ENCODE measurements at places on chromosomes 11 and 22.

GRCh38 chr11:116720895-116721294, 51.9 kb downstream of the BUD13 start:
- DNase-seq: no peak

GRCh38 chr11:65863889-65864705, 3.9 kb downstream of the MUS81 start:
- DNase-seq: no peak

- DNase-seq: no peak
These were observed 5.4 kb downstream of the LRRC32 start for GRCh38 chr11:76665172-76665571.

GRCh38 chr11:117799634-117800033, 2.6 kb upstream of the DSCAML1 start:
- DNase-seq: no peak

DNA sequence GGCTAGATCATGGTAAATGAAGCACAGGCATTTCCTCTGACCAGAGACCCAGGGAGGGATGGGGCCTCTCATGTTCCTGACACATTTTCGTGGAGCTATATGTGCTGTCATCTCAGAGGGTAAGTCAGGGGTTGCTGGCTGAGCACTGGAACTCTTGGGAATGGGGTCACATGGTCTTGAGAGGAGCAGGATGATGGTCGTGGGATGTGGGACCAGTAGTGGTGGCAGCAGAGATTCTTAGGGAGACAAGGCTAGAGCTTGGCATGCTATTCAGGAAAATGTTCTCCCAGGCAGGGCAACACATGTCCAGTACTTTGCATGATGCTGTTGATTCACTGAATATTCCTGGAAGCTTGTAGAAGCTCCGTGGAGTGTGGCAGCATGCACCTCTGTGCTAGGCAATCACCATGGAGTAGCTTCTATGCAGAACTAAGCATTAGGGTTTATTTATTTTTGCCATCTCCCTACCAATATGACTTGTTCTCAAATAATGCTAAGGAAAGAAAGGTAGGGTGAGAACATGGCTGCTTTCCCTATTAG, 31.4 kb upstream of the TTC12 start:
- DNase-seq: no peak

DNA sequence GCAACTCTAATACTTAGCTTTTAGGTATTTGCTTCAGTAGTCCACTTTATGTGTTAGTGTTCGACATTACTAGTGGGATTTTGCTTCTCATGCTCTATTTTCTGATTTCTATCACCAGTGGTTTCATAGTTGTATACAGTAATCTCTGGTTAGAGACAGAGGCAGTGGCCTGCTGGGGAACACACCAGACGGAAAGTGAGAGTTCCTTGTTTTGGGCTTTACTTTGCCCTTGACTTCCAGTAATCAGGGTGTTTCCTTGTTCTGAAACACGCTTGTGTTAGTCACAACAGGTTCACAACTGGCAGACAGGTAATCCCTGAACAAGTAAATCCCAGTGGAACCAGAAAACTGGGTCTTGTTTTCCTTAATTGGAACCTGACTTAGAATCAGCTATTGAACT, 56.0 kb downstream of the PACS1 start:
- DNase-seq: no peak

DNA sequence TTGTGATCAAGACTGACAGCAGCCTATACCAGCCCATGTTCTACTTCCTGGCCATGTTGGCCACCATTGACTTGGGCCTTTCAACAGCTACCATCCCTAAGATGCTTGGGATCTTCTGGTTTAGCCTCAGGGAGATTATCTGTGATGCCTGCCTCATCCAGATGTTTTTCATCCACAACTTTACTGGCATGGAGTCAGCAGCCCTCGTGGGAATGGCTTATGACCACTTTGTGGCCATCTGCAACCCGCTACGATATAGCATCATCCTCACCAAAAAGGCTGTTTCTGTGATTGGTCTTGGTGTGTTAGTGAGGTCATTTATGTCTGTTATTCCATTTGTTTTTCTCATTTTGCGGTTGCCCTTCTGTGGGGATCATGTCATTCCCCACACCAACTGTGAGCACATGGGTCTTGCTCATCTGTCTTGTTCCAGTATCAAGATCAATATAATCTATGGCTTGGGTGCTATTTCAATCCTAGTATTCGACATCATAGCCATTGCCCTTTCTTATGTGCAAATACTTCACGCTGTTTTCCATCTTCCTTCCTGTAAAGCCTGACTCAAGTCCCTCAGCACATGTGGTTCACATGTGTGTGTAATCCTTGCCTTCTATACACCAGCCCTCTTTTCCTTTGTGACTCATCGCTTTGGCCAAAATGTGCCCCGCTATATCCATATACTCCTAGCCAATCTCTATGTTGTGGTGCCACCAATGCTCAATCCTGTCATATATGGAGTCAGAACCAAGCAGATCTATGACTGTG, 23.6 kb downstream of the OR52E1 start:
- no peak for DNase-seq

- DNase-seq: no peak
These were observed 1.2 kb downstream of the PGAP2 start for GRCh38 chr11:3809624-3809928.

DNA sequence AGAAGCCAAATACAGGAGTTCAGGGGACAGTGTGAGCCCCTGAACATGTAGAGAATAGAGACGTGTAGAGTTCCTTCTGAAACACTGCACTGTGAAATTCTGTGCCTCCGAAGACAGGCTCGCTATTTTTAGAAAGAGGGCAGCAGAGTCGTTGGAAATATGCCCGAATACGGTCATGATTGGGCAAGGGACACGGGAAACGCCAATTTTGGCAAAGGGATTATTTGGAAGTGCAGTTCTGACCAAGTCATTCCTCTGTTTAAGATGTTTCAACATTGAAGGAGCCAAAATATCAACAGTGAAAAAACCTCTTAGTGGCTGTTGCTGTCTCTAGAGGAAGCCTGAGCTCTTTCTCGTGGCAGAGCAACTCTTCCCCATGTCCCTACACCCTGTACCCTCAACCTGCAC, 9.5 kb upstream of the CBX6 start:
- no peak for DNase-seq

- DNase-seq: no peak
These were observed 83.6 kb upstream of the PRR5 start for GRCh38 chr22:44618400-44618799.

DNA sequence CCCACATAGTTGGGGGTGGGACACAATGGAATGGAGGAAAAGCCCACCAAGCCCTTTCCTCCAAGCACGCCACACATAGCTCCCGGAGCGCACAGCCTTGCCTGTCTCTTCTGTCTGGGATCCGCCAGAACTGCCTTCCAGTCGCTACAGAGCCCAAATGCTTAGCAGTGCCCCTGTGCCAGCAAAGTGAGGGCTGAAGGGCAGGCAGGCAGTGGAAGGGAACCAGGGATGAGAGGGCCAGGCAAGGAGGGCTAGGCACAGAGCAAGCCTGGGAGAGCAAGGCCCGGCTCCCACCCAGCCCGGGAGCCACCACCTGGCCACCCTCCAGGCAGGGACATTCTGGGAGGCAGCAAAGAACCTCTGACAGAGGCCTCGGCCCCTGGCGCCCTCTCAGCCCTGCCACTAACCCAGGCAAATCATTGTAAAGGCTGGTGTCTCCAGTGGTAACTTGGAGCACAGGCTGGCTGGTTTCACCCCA, 32.5 kb downstream of the PPP2R1B start:
- DNase-seq: no peak

DNA sequence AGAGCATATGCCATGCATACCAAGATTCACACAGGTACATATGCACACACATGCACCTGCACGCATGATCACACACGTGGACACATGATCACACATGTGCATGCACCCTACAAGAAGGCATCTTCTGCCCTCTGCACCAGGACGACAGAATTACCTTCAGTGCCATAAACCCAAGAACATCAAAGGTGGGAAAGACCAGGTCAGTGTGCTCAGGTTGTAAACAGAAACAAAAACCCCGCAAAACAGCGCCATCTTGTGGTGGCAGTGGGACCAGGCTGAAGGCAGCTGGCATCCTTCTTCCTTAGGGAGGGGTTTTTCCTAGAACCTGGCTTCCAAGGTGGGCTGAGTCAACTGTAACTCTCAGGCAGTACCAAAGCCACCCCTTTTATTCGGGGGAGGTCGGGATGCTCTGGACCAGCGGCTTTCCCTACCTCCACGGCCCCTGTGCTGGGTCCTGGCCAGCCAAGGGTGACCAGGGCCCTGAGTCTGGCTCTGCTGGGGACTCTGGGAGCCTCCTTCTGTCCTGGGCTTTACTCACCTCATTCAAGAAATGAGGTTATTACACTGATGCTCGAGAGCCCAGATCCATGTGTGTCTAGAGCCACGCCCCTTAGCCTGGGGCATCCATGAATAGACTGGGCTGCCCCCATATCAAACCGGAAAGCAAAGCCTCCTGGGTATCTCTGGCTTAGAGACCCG, 69.4 kb upstream of the FGF3 start:
- DNase-seq: peak; percentile 57

GRCh38 chr22:49728570-49729271, 99.0 kb downstream of the BRD1 start:
- no peak for DNase-seq

All from stimulated activated CD4-positive, alpha-beta T cell treated with anti-CD3 and anti-CD28 coated beads, Interleukin-1b, Interleukin-23, amount 100 ng/mL, for 24 hours (primary cell).